ENCODE measurements at places on chromosomes 4 and X. TPM values are rescaled to one million over a fixed set of nuclear protein-coding genes. Genes with fewer than 3 reads are reported as not detected.

The USP38 gene
- 5.7 TPM for polyA plus RNA-seq

The POU3F4 gene
- not detected for polyA plus RNA-seq

- no peak for DNase-seq
These were observed 67.5 kb upstream of the NKX1-1 start for GRCh38 chr4:1473718-1474117.

The RCHY1 gene
- polyA plus RNA-seq: 20.1 TPM

The APLN gene
- 0.75 TPM for polyA plus RNA-seq

DNA sequence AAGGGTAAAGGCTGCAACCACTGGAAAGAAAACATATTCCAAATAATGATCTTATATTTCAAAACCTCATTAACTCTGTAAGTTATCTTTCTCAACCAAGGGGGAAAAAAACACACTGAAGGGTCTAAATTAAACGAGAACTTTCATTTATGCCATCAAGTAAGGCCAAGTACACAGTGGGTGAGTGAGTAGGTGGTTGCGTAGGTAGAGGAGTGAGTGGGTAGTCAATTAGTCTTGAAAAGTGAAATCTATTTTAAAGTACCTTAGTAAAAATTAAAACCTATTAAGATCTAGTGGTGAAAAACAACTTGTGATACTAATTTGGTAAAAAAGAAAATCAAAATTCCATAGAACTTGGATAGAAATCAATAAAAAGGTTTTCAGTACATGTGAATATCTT, 3.5 kb downstream of the CASK start:
- DNase-seq: no peak

- no peak for DNase-seq
These were observed 108.3 kb downstream of the JADE1 start for GRCh38 chr4:128917781-128918180.

Data from A549 (cell line).